ENCODE measurements at places on chromosomes 6 and 20.

DNA sequence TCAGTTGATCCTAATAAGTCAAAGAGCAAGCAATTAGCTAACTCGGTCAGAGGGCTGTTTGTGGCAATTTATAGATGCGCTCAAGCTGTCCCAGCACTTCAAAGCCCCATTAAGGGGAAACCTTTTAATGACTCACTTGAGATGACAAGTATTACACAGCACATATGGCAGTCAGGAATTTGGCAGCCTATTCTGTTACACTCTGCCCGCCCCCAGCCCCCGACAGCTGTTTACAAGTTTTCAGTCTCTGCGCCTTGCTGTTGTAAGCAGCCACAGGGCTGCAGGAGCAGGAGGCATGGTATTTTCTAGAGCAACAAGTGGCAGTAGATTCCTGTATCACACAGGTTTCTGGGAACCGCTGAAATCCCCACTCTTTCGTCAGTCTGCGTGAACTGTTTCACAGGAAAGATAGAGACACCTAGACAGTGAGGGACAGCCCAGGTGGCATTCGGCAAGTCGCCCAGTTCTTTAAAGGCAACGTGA, 263.0 kb downstream of the FOXC1 start:
- DNase-seq, result no peak

DNA sequence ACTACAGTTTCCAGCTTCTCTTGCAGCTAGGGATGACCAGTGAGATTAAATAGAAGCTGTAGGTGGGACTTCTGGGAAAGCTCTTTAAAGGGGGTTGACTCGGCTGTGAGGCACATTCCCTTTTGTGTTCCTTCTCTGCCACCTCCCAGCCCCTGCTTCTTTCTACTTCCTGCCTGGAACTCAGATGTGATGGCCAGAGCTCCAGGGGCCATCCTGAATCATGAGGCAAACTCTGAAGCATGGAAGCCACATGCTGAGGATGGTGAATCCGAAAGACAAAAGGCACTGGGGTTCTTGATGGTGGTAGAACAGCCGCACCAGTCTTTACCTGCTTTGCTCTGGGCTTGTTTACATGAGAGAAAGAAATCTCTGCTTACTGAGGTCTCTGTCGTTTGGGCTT, 9.1 kb downstream of the CEBPB start:
- no peak for DNase-seq

DNA sequence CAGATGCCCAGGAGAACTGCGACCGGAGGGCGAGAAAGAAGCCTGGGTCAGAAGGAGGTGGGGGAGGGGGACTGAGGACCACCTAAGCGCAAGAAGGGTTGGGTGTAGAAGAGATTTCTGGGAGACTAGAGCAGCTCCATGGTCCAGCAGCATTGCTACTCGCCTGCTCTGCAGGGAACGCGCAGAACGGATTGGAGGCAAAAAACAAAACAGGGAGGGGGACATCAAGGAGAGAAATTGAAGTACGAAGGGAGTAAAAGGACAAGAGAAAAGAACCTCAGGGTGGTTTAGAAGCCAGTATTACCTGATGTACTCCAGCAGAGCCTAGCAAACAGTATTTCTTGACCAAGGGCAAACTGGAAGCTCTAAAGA, 537 bp upstream of the GABBR1 start:
- no peak for DNase-seq

DNA sequence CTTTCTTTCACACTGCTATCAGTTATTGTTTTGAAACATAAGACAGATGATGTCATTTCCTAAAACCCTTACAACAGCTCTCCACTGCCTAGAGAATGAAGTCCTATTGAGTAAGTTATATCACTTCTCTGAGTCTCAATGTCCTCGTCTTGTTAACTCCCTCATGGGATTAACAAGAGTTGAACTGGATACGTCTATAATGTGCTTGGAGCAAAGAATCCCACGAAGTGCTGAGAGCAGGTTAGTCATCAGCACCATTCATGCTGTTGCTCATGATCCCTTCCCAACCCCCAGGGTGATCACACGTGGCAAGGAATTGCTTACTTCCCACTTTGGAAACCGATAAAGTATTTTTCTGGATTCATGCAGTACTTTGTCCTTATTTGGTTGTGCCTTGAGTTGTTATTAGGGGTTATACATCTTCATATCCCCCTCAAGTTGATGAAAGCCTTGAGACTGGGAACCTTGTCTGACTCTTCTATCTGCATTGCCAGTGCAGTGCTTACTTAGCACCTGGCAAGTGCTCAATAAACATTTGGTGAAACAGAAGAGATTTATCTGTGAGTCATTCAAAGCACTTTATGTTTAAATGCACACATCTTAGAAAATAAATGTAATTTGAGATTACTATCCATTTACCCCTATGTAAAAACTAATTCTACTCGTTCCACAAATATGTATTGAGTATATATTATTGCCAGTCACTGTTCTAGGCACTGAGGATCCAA, 487.5 kb downstream of the EPM2A start:
- no peak for DNase-seq

DNA sequence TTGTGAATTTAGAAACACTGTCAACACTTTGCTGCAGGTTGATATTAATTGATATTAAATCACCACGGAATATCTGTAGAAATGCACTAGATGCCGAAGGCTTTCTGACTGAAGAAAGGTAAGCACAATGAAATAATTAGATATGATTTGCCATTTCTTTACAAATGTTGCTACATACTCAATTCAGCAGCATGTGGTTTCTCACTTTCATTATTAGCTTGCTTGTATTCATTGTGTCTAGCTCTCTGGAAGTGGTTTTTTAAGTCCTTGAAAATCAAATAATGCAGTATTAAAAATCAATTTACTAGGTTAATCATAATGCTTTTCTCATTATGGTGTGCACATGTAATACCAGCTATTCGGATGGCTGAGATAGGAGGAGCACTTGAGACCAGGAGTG, 231.3 kb upstream of the MARCKS start:
- no peak for DNase-seq

DNA sequence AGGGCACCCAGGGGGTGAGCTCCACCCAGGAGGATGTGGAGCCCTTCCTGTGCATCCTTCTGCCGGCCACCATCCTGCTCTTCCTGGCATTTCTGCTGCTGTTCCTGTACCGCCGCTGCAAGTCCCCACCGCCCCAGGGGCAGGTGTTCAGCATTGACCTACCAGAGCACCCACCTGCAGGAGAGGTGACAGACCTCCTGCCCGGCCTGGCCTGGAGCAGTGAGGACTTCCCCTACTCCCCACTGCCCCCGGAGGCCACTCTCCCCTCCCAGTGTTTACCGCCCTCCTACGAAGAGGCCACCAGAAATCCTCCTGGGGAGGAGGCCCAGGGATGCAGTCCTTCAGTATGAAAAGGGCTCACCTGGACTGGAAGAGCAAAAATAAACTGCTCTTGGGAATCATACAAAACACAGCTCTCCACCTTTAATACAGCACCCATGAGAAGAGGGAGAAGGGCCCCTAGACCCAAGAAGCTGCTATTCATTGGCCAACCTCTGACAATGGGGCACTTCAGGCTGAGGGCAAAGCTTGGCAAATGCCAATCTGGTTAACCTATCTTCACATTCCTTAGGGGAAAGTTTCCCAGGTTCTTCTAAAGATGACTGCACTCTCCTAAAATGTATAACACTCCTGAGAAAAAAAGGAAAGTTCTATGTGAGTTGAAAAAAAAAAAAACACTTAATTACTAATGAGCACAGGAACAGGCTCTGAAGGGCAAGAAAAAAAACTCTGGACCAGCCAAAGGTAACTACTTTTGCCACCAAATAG, 5.0 kb downstream of the SMIM28 start:
- DNase-seq, result no peak

DNA sequence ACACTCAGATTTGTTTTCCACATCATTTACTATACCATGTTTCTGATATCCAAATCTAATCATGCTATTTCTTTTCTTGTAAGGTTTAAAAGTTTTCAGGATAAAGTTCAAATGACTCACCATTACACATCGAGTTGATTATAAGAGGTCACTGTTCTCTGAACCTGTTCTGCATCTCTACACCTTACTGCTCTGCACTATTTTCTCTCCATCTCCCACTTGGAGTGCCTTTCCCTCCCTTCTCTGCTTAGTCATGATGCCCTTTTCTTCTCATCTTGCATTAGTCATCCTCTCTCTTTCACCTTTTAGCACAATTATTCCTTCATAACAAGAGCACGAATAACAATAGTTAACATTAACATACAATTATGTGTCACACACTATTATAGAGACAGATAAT, 37.5 kb upstream of the FUT9 start:
- no peak for DNase-seq

- DNase-seq, result no peak
Measured at GRCh38 chr6:26275663-26276062, 89.3 kb upstream of the BTN3A2 start.

DNA sequence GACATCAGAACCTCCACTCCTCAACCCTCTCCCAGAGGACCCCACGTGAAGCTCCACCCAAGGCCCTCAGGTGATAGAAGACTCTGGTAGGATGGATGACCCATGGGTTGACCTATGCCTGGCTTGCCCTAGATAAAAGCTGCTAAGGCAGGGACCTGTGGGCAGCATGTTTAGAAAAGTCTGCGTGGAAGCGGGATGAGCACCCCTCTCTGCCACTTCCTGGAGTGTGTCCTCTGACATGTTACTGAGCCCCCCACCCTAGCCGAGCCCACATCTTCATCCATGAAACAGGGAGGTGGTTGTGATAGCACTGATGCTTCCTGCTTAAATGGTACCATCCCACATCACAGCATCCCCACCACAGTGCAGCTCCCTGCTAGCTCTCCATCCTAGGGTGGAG, 21.8 kb downstream of the MOCS1 start:
- DNase-seq, result no peak

- no peak for DNase-seq
Measured at GRCh38 chr20:32063695-32064094, 11.7 kb downstream of the HCK start.

DNA sequence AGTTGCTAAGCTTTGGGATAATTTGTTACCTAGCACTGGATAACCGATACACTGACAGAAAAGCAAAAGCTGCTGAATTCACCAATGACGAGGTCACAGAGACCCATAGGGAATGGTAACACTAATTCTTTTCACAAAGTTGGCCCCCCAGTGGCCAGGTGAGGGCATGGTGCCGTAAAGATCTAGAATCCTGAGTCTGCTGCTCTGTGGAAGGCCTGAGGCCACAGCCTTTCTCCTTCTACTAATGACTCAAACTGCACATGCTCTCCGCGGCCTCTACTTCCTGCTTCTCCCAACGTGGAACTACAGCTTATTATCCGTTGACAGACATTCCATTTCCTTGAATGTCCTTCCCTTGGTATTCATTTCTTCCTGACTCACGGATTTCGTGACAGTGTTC, 127.1 kb downstream of the OPRM1 start:
- no peak for DNase-seq

DNA sequence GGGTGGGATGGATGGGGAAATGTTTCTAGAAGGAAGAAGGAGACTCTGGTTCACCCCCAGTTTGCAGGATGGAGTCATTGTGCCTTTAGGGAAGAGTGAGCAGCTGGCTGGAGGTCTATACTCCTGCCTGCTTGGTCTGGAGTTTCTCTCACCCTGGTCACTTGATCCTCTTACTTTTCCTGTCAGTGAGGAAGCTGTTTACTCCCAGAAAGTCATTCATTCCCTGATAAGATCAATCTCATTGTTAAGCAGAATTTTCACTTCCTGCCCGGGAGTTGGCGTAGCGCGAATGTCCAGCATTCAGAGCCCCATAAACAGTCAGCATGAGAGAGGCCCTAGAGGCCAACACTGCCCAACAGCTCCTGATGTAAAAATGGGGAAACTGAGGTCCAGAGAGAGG, 70.4 kb upstream of the SIRPA start:
- DNase-seq, result no peak

- DNase-seq, result no peak
Measured at GRCh38 chr6:21970569-21971300, 326.1 kb downstream of the PRL start.

GRCh38 chr6:150165020-150165702, 22.3 kb downstream of the PPP1R14C start:
- no peak for DNase-seq

GRCh38 chr20:20237093-20237959, 130.6 kb upstream of the INSM1 start:
- DNase-seq, result peak; percentile 11
